ENCODE measurements at places on chromosomes 12 and 14. TPM values are rescaled to one million over a fixed set of nuclear protein-coding genes. Genes with fewer than 3 reads are reported as not detected.
A peak's percentile ranks its signal among the peaks of the same experiment; 100 is the strongest.

MYL2 gene
- total RNA-seq: not detected

TWF1 gene
- 140 TPM for total RNA-seq

SLC7A8 gene
- 28.9 TPM for total RNA-seq

CLEC1A gene
- total RNA-seq: not detected

TRIM9 gene
- 2.7 TPM for total RNA-seq

KRT83 gene
- total RNA-seq: not detected

DNA sequence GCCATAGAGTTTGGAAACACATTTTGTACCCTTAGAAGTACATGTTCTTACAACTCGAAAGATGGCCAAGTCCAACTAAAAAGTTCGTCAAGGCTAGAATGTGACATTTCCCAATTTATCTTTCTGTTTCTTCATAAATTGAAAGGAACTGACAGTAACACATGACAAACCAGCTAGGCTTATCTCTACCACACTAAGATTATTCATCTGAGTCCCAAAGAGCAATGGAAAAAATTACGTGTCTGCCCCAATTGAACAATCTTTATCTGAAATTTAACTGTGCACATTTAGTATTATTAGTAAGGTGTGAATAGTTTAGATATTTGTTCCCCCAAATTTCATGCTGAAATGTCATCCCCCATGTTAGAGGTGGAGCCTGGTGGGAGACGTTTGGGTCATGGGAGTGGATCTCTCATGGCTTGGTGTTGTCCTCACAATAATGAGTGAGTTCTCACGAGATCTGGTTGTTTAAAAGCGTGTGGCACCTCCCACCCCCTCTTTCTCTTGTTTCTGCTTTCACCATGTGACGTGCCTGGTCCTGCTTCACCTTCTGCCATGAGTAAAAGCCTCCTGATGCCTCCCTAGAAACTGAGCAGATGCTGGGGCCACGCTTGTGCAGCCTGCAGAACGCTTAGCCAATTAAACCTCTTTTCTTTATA, 13.3 kb downstream of the CPM start:
- DNase-seq: no peak

DNA sequence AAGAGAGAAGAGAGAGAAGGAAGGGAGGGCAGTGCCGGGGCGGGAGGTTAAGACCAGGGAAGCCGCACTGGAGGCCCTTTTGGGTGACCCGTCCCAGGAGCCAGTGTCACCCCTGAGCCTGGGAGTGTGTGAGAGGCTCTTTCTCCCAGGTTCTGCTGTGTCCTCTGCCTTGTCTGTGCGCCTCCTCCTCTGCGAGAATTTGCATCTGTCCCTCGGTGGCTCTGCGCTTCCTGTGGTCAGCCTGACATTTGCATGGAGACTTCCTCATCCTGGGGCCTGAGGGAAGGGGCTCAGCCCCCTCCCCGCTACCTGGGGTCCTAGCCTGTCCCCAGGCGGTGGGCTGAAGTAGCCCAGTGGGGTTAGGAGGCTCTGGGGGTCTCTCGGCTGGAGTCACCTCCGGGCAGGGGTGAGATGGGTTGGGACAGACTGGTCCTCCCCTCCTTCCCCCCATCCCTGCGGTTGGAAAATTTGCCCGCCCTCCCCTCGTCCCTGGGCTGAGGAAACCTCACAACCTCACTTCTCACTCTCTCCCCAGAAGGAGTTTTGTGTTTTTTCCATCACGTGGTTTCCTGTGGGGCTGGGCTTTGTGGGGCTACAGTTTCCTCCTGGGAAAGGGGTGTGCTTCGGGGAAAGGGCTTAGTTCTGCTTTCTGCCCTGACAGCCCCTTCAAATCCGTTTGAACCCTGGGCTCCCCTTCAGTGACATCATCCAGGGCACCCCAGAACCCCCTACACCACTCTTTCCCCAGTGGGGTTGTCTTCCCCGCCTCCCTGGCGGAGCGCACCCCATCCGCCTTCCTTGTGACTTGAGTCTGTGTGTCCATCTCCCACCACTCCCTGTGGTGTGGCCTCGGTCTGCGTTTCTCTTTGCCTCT, 2.5 kb downstream of the PTPN6 start:
- DNase-seq: no peak

GRCh38 chr12:46217541-46218321, 51.1 kb downstream of the SLC38A1 start:
- DNase-seq: no peak

DNA sequence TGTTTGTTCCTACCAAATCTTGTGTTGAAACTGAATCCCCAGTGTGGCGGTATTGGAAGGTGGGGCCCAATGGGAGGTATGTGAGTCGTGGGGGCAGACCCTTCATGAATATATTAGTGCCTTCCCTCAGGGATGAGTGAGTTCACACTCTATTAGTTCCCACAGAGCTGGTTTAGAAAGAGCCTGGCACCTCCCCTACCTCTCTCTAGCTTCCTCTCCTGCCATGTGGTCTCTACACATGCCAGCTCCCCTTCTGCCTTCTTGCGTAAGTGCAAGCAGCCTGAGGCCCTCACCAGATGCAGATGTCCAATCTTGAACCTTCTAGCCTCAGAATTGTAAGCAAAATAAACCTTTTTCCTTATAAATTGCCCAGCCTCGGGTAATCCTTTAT, 105.8 kb downstream of the SPTSSA start:
- DNase-seq: no peak

GRCh38 chr12:93127582-93128331, 198.7 kb upstream of the EEA1 start:
- DNase-seq: peak; percentile 89

DNA sequence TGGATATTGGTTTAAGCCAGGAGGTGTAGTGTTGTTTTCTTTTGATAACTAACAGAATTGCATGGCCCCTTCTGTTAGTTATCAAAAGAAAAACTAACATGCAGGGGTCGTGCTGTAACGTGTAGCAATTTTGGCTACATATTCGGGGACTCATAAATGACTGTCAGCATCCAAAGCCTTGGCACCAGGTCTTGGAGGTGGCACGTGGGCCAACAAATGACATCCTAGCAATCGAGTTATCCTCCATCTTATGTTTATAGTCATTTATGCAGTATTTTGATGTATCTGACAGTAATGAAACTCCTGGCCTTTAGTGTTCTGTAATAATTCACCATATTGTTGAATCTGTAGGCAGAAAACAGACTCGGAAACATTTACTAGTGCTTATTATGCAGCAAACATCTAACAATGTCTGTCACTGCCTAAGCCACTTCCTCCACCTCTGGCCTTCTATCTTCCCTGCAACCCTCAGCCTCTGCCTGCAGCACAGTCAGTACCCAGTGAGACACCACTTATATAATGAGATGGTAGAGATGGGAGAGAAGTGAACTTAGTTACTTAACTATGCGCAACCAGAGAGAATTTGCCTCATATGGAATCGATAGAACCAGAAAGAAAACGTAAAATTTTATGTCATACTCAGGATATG, 184.6 kb downstream of the AEBP2 start:
- no peak for DNase-seq

DNA sequence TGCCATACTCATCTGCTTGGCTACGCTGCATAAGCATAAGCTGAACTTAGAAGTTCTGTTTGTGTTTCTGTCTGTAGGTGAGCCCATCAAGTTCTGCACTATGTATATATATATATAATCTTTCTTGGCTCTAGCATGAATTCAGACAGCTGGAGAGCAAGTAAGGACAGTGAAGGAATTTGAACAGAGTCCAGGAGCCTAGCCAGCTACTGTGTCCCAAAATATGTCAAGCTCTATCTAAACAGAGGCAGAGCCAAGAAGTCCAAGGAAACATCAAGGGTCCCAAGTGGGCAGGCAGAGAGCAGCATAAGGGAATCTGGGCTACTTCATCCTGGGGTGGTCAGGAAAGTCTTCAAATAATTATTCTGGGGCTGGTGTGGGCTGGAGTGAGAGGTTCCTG, 118.5 kb upstream of the NPAS3 start:
- DNase-seq: no peak

- DNase-seq: no peak
Measured at GRCh38 chr12:56120158-56120846, 2.2 kb downstream of the ZC3H10 start.

- DNase-seq: no peak
Measured at GRCh38 chr12:29797565-29798355, 14.0 kb upstream of the TMTC1 start.

GRCh38 chr12:68169213-68169889, 9.8 kb upstream of the IFNG start:
- no peak for DNase-seq

GRCh38 chr12:58860056-58860787, 60.1 kb downstream of the LRIG3 start:
- DNase-seq: no peak

- DNase-seq: peak; percentile 23
Measured at GRCh38 chr14:52272375-52272774, 4.9 kb downstream of the PTGDR start.

GRCh38 chr12:107125833-107126232, 32.5 kb upstream of the CRY1 start:
- no peak for DNase-seq

DNA sequence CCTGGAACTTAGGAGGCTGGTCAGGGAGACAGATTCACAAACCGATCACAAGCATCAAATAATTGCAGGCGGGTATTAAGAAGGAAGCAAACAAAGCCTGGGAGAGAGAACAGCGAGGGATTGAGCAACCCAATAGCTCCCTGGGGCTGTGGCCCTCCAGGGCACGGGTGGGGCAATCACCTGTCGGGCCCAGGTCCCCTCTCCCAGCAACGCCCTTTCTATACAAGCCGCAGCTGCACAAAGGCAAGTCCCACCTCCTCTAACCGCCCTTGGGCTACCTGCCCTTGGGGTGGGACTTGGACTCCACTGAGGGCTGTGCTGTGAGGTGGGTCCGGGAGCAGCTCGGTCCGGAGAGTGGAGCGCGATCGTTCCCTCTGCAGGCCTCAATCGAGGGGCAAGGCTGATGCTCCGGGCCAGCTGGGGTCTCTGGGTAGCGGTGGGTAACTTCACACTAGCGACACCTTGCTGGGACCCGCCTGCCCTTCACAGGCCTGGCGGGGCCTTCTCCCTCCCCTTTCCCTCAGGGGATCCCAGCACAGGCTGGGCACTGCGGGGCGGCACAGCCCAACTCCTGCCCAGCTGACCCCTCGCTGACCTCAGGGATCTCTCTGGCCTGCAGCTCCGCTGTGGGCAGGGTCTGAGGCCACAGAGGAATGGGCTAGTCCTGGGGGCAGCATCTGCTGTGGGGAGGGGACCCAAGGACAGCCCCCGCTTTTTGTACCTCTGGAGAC, 8.0 kb downstream of the PHB2 start:
- DNase-seq: peak; percentile 93

DNA sequence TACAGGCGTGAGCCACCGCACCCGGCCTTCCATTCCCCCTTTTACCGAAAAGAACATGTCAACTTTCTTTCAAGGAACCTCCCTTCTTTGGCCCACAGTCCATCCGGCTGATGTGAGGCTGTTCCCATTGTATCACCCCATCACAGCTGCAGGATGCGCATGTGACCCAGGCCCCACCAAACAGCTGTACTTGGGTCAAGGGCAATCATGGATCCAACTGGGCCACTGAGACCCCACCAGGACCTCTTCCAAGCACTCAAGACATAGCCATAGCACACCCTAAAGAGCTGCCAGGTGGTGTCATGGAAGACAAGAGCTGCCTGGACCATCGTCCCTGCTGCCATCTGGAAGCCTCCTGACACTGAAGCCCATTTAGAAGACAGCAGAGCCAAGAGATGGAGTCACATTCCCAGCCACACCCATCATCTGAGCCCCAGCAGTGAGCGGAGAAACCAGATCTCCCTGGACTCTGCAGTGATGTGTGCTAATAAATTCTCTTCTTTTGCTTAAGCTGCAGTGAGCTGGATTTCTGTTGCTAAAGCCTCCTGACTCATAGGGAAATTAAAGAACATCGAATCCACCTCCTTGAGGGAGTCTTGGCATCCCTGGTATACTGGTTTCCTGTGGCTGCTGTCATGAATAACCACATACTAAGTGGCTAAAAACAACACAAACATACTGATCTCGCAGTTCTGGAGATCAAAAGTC, 105.6 kb downstream of the KSR2 start:
- DNase-seq: no peak

DNA sequence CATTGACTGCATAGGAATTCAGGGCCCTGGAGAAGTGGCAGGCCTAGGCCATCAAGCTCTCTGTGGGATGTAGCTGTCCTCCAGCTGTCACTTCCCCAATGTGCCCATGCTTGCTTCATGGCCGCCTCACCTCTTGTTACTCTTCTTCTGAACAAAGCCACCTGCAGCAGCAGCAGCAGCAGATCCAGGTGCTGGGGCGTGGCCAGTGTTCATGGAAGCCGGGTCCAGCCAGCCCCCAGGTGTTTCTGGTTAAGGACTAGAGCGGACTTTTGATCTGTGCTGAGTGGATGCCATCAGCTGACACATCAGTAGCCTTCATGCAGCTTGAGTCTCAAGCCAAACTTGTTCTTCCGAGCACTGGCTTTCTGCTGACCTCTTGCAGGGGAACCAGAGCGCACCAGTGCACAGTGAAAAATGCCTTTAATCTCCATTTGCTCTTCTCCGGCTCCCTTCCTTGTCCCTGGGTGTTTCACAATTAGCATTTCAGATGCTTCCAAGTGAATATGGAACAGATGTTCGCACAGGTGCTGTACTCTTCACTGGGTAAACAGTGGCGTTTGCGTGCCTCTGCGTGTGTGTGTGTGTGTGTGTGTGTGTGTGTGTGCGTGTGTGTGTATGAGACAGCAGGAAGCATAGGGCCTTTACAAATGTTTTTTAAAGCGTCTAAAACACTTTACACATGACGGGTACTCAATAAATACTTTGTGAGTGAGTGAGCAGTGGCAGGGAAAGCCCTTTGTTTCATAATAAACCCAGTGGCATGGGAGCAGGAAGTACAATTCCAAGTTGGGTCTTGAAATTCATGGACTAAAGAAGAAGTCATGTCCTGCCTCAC, 20.1 kb downstream of the TPCN1 start:
- peak; percentile 82 for DNase-seq

DNA sequence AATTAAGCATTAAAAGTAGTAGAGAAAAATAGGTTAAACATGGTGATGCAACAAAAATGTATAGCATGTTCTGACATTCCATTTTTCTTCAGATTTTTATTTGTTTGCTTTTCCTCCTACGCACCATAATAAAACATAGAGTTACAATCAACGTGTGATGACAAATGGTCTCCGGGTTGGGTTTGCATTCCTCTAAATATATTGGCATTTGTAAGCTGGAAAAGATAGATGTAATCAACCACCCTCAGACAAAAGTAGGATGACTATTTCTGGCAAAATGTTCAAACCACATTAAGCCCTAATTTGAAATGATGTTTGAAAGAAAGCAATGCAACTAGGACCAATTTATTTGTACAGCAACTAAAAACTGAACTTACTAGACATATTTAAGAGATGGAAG, 58.4 kb downstream of the SLC25A21 start:
- DNase-seq: no peak
